ENCODE measurements at places on chromosomes 5 and 9.

- peak; percentile 86 for DNase-seq
Observed at GRCh38 chr9:128393145-128393775, 22.1 kb downstream of the URM1 start.

DNA sequence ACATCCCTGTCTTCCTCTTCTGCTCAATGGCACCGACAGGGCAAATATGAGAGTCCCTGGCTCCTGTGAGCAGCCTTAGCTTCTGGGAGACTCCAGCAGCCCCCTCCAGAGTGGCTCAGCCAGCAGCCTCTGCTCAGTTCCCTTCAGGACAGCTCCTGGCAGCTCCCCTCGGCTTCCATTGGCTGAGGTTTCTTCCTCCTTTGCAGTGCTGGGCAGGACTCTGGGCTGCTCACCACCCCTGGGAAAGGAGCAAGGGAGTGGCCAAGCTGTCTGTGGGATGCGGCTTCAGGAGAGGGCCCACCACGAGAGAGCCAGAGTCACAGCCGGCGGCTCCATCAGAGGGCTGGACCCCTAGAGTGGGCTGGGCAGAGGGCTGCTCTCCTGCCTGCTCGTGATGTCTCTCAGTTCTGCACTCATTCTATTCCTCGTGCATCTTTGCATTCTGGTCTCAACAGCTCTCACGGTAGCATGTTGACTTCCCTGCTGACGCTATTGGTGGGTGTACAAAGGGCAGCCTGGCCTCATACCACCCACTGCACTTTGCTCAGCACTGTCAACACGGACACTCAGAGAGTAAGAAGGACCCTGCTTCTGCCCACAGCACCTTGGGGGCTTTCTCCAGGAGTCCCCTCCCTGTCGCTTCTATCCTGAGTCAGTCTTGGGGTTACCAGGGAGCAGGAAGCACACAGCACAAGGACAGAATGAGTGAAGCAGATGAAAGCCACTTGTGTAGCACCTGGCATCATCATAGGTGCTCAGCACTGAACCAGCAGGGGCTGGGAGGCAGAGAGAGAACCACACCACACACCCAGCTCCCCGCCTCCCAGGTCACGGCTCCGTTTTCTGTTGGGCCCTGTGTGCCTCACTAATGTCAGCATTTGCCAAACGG is 80.9 kb upstream of the ALDH1B1 start:
- no peak for DNase-seq

DNA sequence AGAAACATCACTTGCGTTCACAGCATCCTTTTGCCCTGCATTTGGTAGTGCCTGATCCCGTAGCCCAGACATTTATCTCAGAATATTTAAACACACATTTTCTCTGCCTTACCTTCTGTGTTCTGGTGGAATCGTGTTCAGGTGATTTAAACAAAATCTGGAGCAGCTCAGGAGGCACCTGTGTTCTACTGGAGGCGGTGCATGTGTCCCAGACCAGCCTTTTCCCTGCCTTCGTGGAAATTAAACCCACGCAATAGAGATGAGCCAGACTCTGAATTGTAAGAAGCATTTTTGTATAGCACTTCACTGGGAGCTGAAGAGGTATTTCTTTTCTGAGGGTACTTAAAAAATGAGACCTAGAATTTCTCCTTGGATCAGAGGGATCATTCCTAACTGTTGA is 212.5 kb downstream of the MAST4 start:
- DNase-seq: no peak

- no peak for DNase-seq
Observed at GRCh38 chr5:79190235-79190529, 45.7 kb upstream of the JMY start.

DNA sequence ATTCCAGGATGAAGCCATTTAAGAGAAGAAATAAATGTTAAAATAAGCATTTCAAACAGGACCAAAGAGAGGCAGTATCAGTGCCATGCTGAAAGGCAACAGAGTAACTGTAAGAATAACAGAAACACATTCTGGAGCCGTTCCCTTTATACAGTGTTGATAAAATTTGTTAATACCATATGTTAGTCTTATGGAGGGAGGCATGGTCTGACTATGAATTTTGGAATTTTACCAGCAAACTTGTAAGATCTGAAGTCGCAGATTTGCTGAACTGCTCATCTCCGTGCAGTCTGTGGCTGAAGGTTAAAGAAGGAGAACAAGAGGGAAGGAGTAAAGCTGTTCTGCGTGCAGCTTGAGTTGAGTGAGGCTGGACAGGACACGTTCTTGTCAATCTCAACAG is 508.4 kb downstream of the NFIB start:
- DNase-seq: no peak

GRCh38 chr5:93100428-93100827 is 480.6 kb downstream of the NR2F1-AS1 start:
- DNase-seq: no peak

DNA sequence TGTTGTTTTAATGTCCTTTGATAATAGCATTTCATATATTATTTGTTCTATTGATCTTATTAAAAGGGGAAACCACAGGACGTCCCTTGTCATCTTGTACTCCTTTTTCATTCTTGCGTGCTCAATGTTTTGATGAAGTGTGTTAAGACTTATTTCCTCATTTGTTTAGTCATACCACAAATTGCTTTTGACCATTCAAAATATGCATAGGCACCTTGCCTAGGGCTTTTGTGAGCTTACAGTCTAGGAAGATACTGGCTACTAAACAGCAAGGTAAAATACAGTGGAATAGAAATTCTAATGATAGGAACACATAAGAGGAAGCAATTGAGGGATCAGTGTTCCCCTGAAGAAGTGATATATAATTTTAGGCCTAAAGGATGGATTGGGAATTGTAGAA is 190.3 kb downstream of the WDR70 start:
- DNase-seq: no peak

- DNase-seq: no peak
Observed at GRCh38 chr5:163189023-163189553, 248.3 kb upstream of the CCNG1 start.

DNA sequence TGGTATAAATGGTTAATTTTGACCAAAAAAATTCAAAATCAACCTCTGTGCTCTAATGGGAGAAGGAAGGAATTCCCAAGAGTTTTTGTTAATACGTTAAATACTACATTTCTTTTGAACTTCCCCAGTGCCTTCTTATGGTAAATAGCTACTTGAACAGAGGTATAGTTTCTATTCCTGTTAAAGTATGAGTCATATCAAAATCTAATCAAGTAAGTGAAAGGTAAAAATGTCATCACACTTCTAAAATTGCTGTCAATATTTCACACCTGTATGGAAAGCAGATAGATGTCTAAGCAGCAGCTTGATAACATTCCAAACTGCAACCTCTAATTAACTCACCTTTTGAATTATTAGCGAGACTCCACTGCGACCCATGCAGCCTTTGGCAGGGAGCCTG is 214.1 kb upstream of the MEF2C start:
- no peak for DNase-seq

DNA sequence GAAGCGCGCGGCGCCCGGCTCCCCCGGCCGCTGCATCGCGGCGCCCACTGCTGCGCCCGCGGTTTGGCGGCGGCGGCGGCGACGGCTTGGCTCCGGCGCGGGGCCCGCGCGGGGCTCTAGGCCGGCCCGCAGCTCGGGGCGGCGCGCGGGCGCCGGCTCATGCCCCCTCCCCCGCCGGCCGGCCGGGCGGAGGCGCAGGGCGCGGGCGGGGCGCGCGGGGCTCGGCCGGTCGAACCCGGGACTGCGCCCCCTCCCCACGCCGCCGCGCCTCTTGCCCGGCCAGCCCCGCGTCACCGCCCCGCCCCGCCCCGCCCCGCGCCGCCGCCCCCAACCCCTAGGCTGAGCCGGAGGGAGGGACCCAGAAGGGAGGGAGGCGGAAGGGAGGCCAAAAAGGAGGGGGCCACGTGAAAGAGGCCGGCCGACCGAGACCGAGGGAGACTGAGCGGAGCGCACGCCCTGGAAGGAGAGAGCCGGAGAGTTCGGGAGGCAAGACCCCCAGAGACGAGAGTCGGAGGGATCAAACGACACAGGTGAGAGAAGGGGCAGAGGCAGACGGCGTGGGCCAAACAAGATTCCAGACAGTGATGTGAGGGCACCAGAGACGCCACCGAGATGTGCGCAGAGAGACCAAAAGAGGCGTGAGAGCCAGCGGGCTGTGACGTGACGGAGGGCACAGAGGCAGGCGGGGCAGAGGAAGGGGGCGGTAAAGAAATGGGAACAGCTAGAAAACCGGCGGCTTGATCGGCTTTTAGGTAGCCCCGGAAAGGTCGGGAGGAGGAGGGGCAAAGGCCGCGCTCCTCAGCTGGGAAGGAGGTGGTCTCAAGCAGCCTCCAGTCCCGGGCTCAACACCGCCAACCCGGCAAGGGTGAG is at the start of gene BARX1:
TSS of gene BARX1 (minus strand) at position 245 of the 870 bp plus-strand sequence. CDS start at position 36, 209 bp downstream.
- DNase-seq: no peak

- peak; percentile 48 for DNase-seq
Observed at GRCh38 chr5:158203261-158203660, 344.3 kb upstream of the CLINT1 start.

GRCh38 chr9:2367970-2368369 is 253.6 kb upstream of the VLDLR start:
- DNase-seq: no peak

GRCh38 chr5:141001446-141001843 is 35.2 kb downstream of the PCDHAC2 start:
- peak; percentile 38 for DNase-seq

GRCh38 chr5:74885170-74885569 is 19.0 kb upstream of the FAM169A start:
- DNase-seq: no peak

- no peak for DNase-seq
Observed at GRCh38 chr9:27425827-27426510, 98.1 kb upstream of the IFNK start.

DNA sequence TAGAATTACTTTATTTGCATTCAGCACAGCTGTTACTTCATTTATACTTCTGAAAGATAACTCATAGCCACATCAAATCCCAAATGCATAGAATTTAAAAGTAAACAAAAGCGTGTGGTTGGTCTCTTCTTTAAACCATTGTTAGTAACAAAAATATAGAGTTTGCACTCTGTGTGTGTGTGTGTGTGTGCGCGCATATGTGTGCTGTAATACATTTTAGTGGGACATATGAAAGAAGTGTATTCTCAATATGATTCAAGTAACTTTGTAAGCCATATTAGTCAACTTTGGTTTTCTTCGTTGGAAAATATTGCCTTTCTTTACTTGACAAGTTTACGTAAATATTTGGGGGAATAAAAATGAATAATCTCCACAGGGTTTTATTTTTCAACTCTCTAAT is 106.1 kb upstream of the PRRC1 start:
- DNase-seq: no peak

DNA sequence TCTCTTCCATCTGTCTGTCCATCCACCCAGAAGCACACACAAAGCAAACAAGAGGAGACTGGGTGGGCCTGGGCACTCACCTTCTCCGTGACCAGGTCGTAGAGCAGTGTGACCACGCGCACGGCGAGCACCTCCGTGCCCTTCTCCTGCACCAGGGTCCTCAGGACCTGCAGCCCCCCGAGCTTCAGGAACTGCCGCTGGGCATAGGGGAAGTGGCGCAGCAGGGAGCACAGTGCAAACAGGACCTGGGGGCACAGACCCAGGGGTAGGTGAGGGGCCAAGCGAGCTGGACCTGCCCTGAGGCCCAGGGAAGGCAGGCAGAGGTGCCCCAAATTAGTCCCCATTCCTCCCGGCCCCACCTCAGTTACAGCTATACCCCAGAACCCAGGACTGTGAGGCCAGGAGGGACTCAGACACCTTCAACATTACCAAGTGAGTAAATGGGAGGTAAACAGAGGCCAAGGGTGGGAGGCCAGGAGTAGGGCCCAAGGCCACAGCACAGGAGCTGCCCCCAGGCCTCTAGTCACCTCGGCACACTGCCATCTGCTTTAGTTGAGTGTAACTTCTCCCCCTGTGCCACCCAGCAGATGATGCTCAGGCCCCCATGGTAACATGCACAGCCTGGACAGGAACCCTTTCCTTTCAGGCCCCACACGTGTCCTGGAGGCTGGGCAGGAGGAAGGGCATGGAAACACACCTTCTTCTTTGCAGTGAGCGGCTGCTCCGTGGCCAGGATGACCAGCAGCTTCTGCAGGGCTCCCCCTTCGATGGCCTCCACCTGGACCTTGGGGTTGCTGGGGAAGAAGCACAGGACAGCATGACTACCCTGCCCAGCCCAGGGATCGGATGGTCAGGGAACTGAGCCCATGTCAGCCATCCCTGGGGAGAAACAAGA is 76.2 kb upstream of the LRRTM2 start:
- DNase-seq: no peak

GRCh38 chr9:16241231-16241630 is 629.2 kb downstream of the BNC2 start:
- DNase-seq: no peak

GRCh38 chr5:52204310-52204709 is 583.4 kb upstream of the ITGA1 start:
- DNase-seq: no peak

- no peak for DNase-seq
Observed at GRCh38 chr9:115653171-115653606, 500.4 kb upstream of the PAPPA start.

- no peak for DNase-seq
Observed at GRCh38 chr5:61768692-61769281, 436.7 kb downstream of the ZSWIM6 start.

DNA sequence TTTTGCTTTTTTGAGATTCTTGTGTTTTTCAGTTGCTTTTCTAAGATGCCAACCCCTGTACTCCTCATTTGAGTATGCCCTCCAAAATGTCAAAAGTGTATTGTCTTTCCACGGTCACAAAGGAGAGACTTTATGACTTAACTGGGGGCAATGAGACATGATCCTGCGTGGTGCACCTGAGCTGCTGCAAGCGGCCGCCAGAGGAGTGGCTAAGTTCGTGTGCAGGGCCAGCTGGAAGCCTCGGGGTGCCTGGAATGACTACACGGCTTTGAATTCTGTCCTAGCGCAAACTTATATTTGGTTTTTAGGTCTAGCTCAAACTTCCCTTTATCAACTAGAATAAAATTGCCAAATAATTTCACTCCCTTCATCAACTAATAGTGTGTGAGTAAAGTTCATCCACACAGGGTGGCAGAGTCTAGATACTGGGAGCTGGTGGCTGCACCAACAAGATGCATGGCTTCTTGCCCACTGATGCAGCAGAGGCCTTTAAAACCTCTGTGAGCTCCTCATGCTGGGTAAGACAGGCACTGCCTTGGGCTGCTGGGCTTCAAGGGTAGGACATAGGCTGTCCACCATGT is 4.7 kb downstream of the GADD45G start:
- DNase-seq: no peak

GRCh38 chr5:9361835-9362234 is 184.0 kb downstream of the SEMA5A start:
- DNase-seq: no peak

DNA sequence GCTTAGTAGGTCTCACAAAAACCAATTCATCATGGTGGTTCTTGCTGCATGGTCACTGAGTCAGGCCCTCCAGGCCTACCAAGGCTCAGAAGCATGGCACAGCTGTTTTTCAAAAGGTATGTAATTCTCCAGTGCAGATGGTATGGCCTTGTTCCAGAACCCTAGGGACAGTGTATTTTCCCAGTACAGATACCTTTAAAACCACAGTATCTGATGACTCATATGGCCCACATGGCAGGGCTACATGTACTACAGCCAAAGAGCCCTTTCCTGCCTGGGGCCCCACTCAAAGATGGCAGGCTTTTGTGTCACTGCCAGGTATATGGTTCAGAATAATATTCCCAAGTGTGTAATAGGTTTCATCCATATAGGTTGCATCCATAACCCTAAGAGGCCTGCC is 16.5 kb downstream of the CSF2 start:
- DNase-seq: no peak

- DNase-seq: no peak
Observed at GRCh38 chr5:23013395-23013998, 160.4 kb upstream of the CDH12 start.

GRCh38 chr9:69599232-69599971 is 72.8 kb downstream of the APBA1 start:
- no peak for DNase-seq

- DNase-seq: no peak
Observed at GRCh38 chr5:119418606-119419100, 33.6 kb upstream of the HSD17B4 start.

GRCh38 chr9:114289106-114289505 is 33.8 kb upstream of the ORM1 start:
- peak; percentile 8 for DNase-seq
